Effector memory CD8-positive, alpha-beta T cell (primary cell): ENCODE measurements at places on chromosomes 16 and 17.

- DNase-seq: no peak
Measured at GRCh38 chr17:901191-901950, 78.2 kb downstream of the NXN start.

DNA sequence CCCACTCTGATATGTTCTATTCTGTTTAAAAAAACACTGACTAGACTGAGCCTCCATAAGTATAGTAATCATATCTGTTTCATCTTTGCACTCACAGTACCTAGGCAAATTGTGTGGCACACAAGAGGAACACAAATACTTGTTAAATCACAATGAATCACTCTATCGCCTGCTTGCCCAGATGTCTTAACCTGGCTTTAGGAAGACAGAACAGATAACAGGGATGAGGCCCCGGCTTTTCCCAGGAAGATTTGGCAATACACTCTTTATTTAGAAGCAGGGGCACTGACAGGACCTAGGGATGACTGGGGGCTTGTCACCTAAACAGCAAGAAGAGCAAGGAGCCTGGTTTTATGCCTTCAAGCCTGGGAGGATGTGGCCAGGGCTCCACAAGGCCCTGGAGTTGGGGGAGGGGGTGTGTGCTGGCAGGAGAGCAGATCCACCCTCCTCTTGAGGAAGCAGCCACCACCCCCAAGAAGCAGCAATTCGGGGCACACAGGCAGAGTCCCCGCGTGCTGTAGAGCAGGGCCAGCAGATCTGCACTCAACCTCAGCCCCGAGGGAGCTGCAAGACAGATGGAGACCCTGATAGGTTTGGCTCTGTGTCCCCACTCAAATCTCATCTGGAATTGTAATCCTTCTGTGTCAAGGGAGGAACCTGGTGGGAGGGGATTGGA lies 41.0 kb upstream of the KSR1 start:
- DNase-seq: no peak

- no peak for DNase-seq
Measured at GRCh38 chr16:55655381-55655896, 349 bp upstream of the SLC6A2 start.

DNA sequence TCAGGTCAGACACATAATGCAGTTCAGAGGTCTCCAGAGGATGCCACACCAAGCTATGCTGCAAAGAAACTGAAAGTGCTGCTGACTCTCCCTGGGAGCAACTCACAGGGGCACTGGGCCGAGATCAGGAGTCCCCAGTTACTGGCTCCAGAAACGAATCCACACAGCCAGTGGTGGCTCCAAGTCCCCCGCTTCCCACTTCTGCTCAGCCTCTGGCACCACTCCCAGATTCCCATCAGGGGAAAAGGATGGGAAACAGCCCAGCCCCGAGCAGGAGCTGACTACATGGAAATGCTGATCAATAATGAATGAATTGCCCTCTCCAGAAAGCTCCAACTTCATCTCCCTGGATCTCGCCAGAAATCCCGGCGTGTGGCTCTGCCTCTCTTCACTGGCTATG lies 62.3 kb upstream of the CDH5 start:
- DNase-seq: no peak

DNA sequence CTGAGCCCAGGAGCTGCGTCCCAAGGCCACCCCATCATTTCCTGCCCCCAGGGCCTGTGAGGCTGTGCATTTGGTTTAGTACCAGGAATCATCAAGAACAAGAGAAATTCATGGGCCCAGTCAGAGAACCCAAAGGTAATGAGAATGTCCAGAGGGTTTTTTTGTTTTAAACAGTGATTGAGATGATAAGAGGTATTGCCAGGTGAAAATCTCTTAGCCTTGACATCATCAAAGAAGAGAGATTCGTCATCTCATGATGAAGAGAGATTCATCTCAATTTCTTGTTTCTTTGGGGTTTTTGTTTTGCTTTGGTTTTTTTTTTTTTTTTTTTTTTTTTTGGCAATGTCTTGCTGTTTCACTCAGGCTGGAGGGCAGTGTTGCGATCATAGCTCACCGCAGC lies 170.6 kb upstream of the CACNG5 start:
- DNase-seq: no peak

DNA sequence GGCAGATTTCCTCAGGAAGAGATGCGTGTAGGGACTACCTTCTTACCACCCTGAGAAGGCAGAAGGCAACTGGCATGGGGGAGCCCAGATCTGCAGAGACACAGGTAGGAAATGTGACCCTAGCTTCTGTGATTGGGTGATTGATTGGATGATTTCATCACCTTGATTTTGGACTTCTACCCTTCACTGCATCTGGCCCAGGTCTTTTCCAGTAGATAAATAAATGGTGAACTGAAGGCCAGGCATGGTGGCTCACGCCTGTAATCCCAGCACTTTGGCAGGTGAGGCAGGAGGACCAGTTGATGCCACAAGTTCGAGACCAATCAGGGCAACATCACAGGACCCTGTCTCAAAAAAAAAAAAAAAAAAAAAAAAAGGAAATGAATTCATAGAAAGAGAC lies 14.7 kb upstream of the SMURF2 start:
- DNase-seq: no peak

- DNase-seq: peak; percentile 21
Measured at GRCh38 chr17:1561420-1562175, 994 bp downstream of the PITPNA start.

GRCh38 chr16:82672676-82673075 lies 45.9 kb downstream of the CDH13 start:
- no peak for DNase-seq

- DNase-seq: no peak
Measured at GRCh38 chr17:17874478-17874877, 37.7 kb upstream of the SREBF1 start.

- no peak for DNase-seq
Measured at GRCh38 chr16:3311496-3311895, 6.2 kb downstream of the ZNF75A start.

GRCh38 chr17:7217113-7217987 lies 2.3 kb downstream of the DLG4 start:
- DNase-seq: no peak

DNA sequence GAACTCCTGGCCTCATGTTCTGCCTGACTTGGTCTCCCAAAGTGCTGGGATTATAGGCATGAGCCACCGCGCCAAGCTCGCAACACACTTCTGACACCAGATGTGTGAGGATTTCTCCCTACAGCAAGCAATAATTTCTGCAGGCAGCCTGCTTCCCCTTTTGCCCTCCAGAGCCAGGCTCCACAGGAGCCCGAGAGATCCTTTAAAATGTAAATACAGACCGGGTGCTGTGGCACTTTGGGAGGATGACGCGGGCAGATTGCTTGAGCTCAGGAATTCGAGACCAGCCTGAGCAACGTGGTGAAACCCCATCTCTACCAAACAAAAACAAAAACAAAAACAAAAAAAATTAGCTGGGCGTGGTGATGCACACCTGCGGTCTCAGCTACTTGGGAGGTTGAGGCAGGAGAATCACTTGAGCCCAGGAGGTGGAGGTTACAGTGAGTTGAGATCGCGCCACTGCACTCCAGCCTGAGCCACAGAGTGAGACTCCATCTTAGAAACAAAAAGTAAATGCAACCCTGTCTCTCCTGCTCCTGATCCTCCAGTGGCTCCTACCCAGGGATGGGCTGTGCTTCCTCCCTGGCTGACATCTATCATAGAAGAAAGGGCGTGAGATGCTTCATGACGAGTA lies 14.7 kb downstream of the C16orf96 start:
- DNase-seq: no peak

DNA sequence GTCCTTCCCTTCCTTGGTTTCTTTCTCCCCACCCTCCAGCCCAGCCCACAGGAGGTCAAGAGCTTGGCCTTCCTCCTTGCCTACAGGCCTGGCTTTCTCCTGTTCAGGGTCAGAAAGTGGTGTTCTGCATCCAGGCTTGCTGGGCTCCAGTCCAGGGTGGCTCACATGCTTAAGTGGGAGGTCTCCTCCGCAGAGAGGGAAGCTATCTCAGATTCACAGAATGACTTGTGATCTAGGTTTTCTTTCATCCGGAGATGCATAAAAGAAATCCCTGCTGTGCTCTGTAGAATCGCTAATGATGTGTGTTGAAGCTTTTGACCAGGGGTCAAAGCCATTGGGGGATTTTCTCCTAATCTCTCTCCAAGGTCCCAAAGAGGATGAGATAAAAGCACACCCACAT lies 382.3 kb upstream of the EEF2KMT start:
- no peak for DNase-seq

GRCh38 chr16:27464626-27465482 lies 62.9 kb downstream of the IL21R start:
- peak; percentile 48 for DNase-seq

DNA sequence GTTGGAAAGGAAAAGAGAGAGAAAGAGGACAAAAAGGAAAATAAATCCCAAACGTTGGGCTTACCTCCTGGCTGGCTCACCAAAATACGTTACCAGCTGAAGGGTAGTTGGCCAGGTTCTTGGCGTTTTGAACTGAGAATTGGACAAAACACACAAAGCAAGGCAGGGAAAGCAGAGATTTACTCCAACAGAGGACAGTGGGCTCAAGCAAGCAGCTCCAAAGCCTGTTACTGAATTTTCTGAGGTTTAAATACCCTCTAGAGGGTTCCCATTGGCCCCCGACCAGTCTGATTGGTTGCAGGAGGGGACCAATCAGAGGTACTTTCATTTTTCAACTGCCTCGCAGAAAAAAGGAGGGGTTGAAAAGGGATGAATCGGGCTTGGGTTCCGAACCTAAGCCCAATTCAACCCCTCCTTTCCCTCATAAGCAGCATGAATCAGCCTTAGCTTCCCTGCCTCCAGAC lies 55.6 kb upstream of the ALOX12 start:
- DNase-seq: no peak

- no peak for DNase-seq
Measured at GRCh38 chr17:72053449-72053848, 67.4 kb upstream of the SOX9 start.

DNA sequence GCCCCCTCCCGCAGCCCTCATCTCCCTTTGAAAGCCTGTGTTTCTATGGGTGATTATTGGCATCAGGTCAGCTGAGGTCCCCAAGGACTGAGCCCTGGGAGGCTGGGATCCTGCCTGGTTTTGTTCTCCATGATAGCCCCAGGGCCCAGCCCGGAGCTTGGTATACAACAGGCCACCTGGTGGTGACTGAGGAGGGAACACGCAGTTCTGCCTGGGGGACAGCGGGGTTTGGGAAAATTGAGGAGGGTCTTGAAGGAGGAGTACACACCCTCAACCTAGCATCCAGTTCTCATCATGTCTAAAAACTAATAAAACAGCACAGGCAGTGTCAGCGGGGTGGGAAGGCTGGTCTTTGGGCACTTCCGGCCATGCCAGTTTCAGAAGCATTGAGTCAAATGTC lies 335.1 kb downstream of the CPPED1 start:
- DNase-seq: no peak

GRCh38 chr17:40824015-40824832 lies 1.8 kb upstream of the KRT10 start:
- no peak for DNase-seq

- no peak for DNase-seq
Measured at GRCh38 chr16:65075877-65076276, 46.0 kb downstream of the CDH11 start.

GRCh38 chr16:750485-750884 lies 9.7 kb upstream of the CIAO3 start:
- no peak for DNase-seq

GRCh38 chr16:70706948-70707465 lies 21.2 kb upstream of the MTSS2 start:
- no peak for DNase-seq

- peak; percentile 69 for DNase-seq
Measured at GRCh38 chr17:6913608-6914443, 82.0 kb upstream of the ALOX12 start.

GRCh38 chr16:60810250-60810649 lies 1226.0 kb downstream of the CDH8 start:
- DNase-seq: no peak

- DNase-seq: no peak
Measured at GRCh38 chr17:35645923-35646322, 58.8 kb downstream of the AP2B1 start.

DNA sequence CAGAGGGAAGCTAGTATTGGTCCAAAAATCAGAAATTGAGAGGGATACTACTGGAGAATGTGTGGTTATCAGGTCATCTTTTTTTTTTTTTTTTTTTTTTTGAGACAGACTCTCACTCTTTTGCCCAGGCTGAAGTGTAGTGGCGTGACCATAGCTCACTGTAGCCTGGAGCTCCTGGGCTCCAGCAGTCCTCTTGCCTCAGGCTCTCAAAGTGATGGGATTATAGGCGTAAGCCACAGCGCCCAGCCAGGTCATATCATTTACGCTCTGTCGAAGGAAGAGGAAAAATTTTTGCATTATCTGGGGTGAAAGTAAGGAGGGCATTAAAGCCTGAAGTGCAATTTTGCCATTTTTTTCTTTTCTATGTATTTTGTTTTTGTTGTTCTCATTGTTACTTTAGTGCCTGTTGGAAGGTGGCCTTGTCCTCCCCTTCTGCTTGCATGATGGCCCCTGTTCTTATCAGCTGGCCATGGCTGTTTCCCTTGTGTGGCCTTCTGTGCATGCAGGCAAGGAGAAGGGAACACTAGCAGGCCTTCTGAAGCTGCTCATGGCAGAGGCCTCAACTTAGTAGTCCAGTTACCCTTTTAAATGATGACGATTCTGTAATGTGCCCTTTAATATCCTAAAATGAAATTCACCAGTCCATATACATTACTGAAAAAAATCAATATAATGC lies 118.3 kb downstream of the SPECC1 start:
- no peak for DNase-seq

- DNase-seq: no peak
Measured at GRCh38 chr16:25114121-25114520, 2.6 kb downstream of the LCMT1 start.

DNA sequence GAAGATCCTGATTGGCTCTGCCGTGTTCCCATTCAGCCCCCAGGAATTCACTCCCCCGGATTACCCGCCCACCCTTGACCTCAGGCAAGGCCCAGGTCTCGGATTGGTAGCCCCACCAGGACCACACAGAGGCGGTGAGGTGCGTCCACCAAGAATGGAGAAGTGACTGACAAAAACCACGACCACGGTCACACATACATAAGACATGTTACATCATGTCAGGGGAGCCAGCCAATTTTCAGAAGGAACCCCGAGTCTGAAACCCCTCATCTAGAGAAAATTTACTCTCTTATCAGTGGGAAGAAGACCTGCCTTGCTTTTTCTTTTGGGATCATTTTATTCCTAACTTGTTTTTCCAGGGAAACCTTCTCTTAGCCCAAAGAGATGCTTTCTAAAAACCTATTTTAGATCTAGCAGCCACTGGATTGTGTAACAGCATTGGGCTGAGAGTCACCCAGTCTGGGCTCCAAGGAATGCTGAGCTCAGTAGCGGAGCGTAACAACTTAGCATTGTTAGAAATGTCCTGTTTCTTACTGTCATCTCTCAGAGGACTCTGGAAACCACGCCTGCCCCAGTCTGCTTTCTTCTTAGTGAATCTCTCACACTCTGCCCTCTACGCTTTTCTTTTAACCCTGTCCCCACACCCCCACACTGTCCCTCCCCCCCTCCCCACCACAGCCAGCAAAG lies 164.1 kb downstream of the CMIP start:
- DNase-seq: no peak
